Stimulated activated CD4-positive, alpha-beta T cell treated with anti-CD3 and anti-CD28 coated beads, TNF-alpha, amount 100 ng/mL, for 1 hour (primary cell): ENCODE measurements at places on chromosomes 3 and 15.

- DNase-seq, result no peak
These were observed 154.2 kb downstream of the B3GALNT1 start for GRCh38 chr3:160950954-160951353.

DNA sequence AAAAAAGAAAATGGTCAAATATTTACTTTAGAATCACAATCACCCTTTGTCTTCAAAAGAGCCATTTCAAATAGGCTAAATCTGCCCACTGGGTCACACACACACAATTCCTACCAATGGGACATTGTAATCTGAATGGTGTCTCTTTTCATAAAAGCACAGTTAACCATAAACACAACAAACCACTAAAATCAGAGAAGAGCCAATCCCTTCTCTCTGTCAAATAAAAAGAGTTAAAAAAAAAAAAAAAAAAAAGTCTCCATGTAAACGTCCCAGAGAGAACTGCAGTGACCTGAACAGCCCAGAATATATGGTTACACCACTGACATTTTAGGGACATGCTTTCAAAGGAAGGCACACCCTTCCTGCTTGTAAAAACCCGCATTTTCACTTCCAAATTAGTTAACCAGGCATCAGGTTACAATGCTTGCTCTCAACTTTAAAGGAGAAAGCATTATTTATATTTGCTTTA, 63.7 kb downstream of the PRICKLE2 start:
- no peak for DNase-seq

GRCh38 chr3:97983933-97984491, 11.8 kb upstream of the RIOX2 start:
- no peak for DNase-seq

DNA sequence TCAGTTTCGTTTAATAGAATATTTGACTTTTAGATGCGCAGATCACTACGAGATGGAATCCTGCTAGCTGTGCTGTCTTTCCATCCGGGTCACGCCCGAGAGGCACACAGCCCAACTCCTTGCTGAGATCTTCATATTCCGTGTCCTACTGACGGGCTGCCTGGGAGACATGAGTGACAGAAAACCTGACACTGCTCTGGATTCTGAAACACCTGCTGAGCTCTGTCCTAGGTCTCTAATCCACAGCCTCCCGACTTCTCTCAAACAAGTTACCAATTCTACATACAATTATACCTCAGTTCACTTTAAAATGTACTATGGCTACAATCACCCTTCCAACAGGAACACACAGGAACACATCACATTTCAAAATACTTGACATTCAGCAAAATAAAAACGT, 27.2 kb downstream of the TFRC start:
- DNase-seq, result no peak

DNA sequence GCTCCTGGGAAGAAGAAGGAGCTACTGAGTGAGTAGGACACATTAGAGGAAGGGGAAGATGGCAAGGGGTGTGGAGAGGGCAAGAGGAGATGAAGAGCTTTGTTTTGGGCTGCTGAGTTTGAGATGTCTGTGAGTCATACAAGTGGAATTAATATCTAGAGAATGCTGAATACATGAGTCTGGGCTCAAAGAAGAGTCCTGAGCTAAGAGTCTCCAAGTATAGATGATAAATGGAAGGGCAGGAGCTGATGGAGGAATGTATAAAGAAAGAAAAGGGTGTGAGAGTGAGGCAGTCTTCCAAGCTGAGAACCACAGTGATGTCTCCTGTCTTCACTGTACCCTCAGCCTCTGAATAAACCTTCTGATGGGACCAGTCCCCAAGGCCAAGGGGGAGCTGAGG, 205.5 kb upstream of the MRPL3 start:
- no peak for DNase-seq

- DNase-seq, result no peak
These were observed 64.0 kb upstream of the TRA2B start for GRCh38 chr3:186001842-186002241.

- DNase-seq, result no peak
These were observed 21.8 kb upstream of the ANPEP start for GRCh38 chr15:89836267-89837133.

- DNase-seq, result no peak
These were observed 1.3 kb downstream of the MRPS25 start for GRCh38 chr3:15063656-15064286.

DNA sequence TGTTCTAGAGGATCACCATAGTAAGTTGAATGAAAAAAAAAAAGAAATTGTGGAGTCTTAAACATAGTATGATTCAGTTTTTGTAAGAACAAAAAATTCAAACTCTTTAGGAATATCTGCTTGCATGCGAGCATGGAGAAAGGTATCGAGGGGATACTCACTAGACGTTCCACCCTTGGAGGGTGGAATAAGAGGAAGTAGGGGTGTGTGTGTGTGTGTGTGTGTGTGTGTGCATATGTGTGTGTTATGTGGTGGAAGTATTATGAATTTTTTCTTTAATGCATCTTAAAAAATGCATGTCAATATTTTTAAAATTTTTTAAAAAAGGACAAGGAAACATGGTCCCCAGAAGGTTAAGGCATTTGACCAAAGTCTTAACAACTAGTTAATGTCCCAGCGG, 26.5 kb upstream of the SIAH2 start:
- DNase-seq, result no peak

DNA sequence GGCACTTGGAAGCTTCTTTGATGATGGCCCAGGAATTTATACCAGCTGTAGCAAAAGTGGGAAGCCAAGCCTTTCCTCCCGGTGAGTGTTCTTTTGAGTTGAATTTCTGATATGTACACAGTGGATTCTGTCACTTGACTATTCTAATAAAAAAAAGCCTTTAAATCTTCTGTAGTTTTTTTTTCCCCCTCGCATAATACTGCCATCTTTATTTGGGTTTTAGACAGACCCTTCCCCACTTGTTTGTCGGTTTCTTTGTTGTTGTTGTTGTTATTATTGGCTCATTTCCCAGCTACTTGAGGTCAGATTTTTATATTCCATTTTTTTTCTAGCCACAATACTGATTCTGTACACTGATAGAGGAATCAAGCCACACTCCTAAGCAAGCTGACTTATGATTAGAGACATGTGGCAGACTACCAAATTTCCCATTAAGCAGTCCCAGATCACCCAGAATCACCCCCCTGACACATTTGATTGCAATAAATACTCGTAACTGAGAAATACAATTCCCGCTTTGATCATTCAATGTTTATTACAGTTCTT, 122.4 kb upstream of the IL12A start:
- no peak for DNase-seq
